Stimulated activated CD8-positive, alpha-beta memory T cell treated with anti-CD3 and anti-CD28 coated beads, Interleukin-15, amount 100 ng/mL, for 4 hours (primary cell): ENCODE measurements at places on chromosomes 11 and 22.

- DNase-seq: no peak
These were observed 705.4 kb upstream of the TENM4 start for GRCh38 chr11:80146232-80146631.

DNA sequence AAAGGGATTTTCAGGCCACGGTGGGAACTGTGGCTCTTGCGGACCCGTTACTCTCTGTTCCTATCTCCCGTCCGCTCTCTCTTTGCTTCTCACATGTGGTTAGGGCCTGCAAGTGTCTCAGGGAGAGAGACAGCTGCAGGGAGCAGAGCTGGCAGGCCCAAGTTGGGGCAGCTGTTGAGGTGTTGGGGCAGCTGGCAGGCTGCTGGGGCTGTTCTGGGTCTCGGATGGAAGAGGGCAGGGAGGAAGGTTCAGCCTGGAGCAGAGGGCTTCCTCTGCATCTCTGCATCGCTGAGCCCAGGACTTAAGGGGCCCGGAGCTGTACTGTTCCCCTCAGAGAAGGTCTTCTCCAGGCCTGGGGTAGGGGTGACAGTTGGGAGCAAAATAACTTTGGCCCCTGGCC, 2.6 kb upstream of the CNIH2 start:
- no peak for DNase-seq

DNA sequence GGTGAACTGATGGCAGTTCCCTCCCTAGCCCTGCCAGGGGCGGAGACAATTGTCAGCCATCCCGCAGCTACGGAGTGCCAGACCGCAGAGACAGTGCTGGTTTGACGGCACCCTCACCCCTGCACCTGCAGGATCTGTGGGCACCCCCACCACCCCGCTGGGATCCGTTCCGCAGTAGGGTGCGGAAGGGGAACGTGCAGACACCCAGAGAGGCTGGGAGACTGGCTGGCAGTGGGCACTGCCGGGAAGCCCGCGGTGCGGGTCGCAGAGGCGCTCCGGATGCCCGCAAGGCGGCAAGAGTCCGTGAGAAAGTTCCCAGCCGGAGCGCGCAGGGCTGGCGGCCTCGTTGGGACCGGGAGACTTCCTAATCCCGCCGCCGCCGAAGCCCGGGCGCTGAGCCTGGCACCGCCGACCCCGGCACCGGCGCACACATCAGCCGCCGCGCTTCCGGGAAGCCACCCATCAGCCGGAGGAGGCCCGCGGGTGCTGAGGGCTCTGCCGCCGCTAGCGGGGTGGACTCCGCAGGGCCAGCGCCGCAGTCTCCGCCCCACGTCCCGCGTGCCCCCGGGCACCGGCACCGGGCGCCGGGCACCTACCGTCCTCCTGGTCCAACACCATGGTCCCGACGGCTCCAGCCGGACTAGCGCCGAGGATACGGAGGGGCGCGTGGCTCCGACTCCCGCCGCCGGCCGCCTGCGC, 4.3 kb upstream of the LMO1 start:
- no peak for DNase-seq

DNA sequence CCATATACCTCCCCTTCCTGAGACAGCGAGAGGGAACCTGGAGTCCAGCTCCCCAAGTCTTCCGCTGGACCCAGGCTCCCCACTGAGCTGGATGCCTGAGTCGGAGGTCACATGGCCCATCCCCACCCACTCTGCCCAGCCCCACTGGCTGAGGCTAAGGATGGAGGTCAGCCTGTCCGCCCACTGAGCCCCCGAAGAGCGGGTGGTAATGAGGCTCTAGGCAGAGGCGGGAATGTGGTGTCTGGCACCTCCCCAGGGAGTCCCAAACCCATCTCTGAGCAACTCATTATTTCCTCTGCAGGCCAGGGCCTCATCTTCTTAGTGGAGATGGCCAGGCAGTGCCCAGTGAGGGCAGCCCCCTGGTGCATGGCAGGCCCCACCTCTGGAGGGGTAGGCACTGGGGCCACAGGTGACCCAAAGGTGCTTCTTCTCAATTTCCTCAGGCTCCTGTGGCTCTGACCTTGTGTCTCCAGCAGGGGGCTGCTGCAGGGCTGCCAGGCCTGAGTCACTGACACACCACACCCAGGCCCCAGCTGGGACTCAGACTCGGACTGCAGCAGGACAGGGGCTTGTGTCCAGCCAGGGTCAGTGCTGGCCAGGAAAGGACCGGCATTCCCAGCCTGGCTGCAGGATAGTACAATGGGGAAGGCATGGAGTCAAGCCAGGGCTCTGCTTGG, 10.2 kb upstream of the PDE2A start:
- DNase-seq: no peak

GRCh38 chr11:74746868-74747267, 1.8 kb upstream of the RNF169 start:
- no peak for DNase-seq

GRCh38 chr11:65850217-65851082, 7.5 kb downstream of the CFL1 start:
- no peak for DNase-seq

- DNase-seq: no peak
These were observed 703.1 kb downstream of the BRD1 start for GRCh38 chr22:49124608-49125007.

GRCh38 chr11:43947003-43947500, 4.6 kb downstream of the C11orf96 start:
- DNase-seq: no peak

DNA sequence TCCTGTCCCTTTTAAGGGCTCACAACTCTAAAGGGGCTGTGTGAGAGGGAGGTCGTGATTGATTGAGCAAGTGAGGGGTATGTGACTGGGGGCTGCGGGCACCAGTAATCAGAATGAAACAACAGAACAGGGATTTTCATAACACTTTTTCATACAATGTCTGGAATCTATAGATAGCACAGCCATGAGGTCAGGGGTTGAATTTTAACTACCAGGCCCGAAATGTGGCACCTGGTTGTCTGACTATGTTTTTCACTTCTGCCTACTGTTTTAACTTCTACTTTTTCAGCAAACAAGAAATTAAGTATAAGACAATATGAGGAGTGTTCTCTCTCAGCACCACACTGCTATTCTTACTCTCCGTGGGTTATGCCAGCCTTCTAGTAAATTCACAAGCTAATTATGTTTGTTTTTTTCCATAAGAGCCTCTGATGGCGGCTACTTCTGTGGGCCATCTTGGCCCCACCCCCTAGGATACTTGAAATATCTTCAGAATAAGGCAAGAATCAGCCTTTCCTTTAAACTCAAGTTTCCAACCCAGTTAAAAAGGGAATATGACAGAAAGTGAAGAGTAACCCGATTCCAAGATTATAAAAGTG, 552.8 kb upstream of the CHORDC1 start:
- no peak for DNase-seq

GRCh38 chr22:37674248-37674647, 1.2 kb upstream of the LGALS1 start:
- DNase-seq: no peak

GRCh38 chr11:1181853-1182535, 24.2 kb downstream of the MUC5AC start:
- DNase-seq: no peak

DNA sequence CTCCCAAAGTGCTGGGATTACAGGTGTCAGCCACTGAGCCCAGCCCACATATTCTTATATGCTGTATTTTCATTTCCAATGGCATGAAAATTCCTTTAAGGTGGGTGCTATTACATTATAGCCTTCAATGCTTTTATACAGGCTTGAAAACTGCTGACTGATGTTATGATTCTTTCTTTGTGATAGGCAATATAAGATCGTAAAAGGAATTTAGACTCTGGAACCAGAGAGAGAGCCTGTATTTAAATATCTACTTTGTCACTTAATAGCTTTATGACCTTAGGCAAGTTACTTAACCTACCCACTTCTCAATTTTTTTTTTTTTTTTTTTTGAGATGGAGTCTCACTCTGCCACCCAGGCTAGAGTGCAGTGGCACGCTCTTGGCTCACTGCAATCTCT, 26.2 kb downstream of the AGBL2 start:
- no peak for DNase-seq

- peak; percentile 46 for DNase-seq
These were observed 868 bp downstream of the TSPAN18 start for GRCh38 chr11:44727373-44728287.

GRCh38 chr11:34972892-34973291, 56.5 kb downstream of the PDHX start:
- DNase-seq: no peak

DNA sequence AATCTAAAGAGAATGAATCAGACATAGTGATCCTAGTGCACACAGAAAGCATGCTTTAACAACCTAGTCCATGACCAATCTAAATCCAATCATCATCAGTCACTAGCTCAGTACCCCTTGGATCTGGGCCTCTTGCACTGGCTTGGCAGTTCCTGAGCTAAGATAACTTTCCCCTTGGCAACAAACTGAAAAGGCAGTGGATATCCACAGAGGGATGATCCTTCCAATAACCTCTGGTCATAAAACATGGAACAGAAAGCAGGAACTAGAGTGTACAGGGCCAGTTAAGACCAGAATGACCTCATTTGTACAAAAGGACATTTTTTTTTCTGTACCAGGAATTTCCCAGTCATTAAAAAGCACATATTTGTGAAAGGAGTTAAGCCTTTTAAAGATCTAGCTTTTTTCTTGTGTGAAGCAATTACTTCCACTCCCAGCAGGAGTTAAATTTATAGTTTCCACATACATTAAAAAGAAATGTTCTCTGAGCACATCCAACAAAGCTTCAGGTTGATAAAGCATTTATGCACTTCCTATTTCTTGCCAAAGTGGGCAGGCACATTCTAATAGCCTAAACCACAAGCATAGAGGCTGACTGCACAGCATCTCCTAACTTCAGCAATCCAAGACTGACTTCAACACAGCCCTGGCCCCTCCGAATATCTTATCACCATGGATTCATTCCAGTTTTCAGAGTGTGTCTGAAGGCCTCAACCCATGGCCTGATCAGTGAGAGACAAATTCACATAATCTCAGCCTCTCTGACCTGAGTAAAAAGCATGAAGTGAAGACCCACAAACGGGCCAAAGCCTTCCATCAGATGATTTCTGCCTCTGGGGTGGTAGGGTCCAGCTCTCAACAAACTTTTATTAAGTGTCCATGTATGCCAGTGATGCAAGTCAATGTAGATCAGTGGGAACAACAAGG, 29.9 kb downstream of the GUCY1A2 start:
- no peak for DNase-seq

- DNase-seq: no peak
These were observed 47.3 kb downstream of the NEU3 start for GRCh38 chr11:75035911-75036565.

DNA sequence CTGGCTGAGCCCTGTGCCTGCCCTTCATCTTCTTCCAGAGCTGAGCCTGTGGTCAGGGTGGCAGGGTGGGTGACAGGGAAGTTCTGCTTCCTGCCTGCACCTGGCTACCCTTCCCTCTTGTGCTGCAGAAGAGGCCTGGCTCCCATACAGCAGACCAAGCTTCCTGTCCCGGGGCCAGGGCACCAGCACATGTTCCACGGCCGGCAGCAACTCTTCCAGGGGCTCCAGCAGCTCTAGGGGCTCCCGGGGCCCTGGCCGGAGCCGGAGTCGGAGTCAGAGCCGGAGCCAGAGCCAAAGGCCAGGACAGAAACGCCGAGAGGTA, 15.0 kb downstream of the ROBO3 start:
- DNase-seq: no peak

- DNase-seq: no peak
These were observed 3.4 kb downstream of the TIGD3 start for GRCh38 chr11:65357856-65358356.
